ENCODE measurements at places on chromosomes 3 and 15.

- no peak for DNase-seq
Measured at GRCh38 chr3:101828691-101829436, 20.4 kb upstream of the NFKBIZ start.

GRCh38 chr3:169772305-169772896 is 795 bp upstream of the MYNN start:
- DNase-seq, result peak; percentile 85

DNA sequence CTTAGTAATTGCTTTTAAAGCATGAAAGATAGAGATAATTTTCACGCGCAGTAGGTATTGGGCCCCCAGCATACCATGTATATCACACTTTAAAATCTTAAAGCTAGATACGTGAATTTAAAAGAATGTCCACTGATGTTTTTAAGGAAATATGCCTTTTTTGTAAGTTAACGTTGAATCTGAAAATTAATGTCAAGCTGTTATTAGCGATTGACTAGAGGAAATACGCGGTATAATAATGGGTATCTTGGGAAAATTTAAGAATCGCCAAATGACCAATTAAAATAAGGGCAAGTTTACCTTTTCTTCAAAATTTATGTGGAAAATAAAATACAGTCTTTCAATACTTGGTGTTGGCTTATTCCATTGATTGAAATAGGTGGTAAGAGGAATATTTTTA is 13.3 kb upstream of the CHD2 start:
- no peak for DNase-seq

- no peak for DNase-seq
Measured at GRCh38 chr3:168863561-168863960, 767.8 kb upstream of the GOLIM4 start.

DNA sequence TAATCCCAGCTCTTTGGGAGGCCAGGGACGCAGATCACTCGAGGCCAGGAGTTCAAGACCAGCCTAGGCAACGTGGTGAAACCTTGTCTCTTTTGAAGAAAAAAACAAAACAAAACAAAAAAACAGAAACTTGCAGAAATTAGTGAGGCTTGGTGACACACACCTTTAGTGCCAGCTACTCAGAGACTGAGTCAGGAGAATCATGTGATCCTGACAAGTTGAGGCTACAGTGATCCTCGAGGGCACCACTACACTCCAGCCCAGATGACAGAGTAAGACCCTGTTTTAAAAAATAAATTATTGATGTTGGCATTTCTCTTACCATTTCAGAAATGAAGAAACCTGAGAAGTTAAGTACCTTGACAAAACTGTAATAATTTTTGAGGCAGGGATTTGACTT is 44.6 kb upstream of the CCNB2 start:
- no peak for DNase-seq

- DNase-seq, result no peak
Measured at GRCh38 chr15:92050220-92050898, 196.9 kb downstream of the SLCO3A1 start.

DNA sequence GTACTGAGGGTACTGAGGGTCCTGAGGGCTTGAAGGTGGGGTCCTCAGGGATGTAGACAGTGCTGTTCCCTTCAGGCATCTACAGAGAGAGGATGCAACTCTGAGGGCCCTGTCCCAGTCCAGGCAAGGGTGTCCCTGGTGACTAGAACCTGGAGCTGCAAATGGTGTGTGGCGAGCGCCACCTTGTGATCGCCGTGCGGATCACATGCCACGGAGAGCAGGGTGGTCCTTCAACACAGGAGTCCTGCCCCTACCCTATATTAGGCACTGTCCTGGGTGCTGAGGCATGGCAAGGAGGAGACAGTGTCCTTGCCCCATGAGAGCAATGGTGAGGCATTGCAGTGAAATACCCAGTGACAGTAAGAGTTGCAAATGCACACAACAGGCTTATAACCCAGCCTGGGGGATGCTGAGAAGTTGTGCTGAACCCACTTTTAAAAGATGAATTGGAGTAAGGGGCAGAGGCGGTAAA is 23.6 kb downstream of the RHCG start:
- no peak for DNase-seq

- no peak for DNase-seq
Measured at GRCh38 chr3:175593331-175593730, 734.2 kb downstream of the NAALADL2 start.

GRCh38 chr3:124442463-124442862 is 287.8 kb upstream of the UMPS start:
- no peak for DNase-seq

- DNase-seq, result no peak
Measured at GRCh38 chr3:158718490-158719170, 13.6 kb downstream of the RARRES1 start.

DNA sequence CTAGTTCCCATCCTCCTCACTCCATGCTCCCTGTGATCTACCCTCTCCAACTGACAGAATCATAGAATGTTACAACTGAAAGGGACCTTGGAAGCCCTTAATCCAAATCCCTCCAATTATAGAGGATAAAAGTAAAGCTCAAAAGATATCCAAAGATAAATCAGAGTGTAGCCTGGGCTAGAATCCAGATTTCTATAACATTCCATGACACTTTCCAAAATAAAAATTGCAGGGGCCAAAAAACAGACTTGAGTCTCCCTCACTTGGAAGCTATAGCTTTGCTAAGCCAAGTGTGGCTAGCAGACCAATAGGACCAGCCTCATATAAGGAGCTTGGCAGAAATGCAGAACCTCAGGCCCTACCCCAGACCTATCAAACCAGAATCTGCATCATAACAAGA is 148.1 kb downstream of the NTRK3 start:
- DNase-seq, result no peak

GRCh38 chr3:188720636-188721035 is 451.1 kb upstream of the TPRG1 start:
- DNase-seq, result no peak

DNA sequence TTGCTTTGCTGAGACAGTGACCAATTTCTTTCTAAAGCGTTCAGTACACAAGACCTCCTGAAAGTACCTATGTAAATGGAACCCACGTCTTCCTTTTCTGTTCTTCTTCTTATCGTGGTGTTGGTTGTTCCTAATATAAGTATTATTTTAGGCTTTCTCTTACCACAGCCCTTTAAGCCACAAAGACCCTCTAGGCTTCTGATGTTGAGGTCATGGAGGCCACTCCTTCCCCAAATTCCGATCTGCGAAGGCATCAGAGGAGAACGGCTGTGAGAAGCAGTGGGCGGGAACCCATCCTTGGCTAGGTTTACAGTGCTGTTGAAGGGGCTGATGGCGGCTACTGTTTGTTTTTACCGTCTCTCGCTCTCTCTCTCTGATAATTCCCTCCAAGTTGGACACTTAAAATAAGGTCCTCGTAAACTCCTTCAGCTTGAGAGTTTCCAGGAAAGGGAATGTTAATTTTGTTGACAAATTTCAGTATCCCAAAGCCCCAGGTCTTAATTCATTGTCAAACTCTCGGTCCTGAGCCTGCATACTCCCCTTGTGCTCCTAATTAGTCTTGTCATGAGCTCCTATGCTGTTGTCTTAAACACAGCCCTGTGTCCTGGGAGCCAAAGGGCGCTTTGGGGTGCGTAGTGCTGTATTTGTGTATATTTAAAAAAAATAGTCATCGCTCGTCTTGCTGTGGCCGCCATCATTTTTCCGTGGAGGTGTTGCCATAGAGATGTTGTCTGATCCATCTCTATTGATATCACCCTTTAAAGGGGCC is 178.8 kb downstream of the OPA1 start:
- DNase-seq, result no peak

DNA sequence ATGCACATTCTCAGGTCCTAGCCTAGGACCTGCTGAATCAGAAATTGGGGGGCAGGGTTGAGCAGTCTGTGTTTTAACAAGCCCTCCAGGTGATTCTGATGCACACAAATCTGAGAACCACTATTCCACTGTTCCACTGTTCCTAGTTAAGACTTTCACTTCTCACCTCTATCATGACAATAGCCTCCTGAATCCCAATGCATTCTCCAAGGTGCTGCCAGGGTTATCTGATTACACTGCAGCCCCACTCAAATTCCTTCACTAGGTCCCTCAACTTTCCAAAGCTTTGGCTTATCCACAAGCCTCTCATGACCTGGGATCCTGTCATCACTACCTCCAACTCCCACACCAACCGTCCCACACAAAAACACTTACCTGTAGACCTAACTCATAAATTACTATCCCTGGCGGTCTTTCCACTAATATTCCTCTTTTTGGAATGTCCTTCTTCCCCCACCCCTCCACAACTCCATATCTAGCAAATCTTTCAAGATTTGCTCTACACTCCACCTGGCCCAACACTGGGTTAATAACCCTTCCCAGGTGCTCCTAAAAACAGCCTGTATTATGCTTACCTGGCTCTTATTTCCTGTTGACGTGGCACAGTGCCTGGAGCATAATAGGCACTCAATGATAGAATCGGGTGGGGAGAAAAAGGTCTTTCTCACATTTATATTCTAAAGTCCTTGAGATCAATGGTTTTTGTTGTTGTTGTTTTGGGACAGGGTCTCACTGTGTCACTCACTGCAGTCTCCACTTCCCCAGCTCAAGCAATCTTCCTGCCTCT is 27.2 kb downstream of the TBL1XR1 start:
- DNase-seq, result no peak

GRCh38 chr3:4271834-4272233 is 31.3 kb upstream of the SETMAR start:
- no peak for DNase-seq

- DNase-seq, result no peak
Measured at GRCh38 chr15:101043911-101044624, 124.9 kb downstream of the LRRK1 start.

- no peak for DNase-seq
Measured at GRCh38 chr15:40471808-40472150, 995 bp downstream of the CHST14 start.

DNA sequence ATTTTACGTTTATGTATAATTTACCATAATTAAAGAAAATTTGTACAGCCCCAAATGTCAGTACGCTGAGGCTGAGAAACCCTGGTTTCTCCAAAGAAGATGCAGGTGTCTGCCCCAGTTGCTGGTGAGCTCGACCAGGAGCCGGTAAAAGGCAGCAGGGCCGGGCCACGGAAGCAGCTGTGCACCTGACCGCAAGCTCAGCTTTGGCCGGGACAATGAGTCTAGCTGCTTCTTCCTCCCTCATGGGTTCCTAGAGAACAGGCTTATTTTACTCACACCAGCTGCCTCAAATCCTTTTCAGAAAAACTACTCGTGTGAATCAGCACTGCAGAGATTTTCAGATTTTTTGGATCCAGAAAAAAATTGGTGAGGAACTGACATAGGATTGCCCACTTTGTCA is 18.0 kb upstream of the ZXDC start:
- no peak for DNase-seq

- no peak for DNase-seq
Measured at GRCh38 chr3:141459008-141459407, 27.8 kb upstream of the RASA2 start.

DNA sequence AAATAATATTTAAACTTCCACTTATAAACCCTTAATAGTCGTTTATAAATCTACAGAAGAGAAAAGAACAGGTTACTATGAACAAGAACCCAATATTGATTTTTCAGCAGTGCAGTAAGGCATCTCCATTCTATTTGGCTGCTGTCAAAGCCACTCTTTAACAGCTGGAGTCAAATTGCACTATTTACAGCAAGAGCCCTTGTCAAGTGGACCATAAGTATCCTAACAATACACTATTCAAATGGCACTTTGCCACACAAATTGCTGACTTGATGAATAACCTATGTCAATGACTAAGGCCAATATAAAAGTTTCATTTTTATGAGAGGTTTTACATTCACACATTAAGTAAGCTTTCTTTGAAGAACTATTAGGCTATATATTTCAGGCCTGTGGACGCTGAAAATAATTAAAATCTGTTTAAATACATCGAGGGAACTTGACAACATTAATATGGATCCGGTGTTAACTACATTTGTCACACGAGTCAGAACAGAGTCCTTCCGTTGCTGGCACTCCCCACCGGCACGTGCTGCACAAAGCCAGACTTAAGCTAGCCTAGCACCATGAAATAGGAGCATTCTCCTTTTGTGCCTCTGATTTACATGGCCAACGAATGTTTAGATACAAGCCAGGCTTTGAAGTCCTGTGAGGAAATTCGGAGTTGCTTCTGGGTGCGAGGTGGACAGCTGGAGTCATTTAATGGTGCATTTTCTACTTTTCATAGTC is 100.5 kb downstream of the WDR72 start:
- DNase-seq, result no peak

- no peak for DNase-seq
Measured at GRCh38 chr15:50558012-50558411, 11.5 kb upstream of the USP50 start.

DNA sequence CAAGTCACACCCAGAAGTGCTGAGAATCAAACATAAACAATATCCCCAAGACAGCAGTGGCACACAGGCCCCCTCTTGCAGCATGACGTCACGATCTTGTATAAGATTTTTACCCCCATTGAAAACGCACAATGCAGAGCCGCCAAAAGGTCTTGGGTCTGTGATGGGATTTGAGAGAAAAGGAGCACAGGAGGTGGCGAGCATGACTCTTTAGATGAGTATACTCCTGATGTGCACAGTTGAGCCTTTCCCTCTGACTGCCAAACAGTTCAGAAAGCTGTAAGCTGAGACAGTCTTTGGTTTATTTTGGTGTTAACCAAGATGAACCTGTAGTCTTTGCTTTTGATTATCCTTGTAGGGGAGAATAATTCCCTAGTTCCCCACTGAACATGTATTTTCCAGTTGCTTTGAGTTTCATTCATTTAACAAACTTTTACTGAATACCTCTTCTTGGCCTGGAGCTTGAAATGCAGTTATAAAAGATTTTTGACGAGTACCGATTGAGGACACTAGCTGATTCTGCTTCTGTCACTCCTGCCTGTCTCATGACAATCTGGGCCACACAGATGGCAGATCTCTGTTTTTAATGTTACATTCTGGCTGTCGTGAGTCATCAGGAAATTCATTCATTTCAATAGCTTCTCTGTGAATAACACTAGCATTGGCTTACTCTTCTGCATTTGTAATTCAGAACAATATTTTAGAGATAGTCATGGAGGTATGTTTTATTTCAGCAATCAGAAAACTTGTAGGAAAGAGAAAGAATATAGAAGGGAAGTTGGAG is 28.9 kb downstream of the CFAP91 start:
- no peak for DNase-seq

DNA sequence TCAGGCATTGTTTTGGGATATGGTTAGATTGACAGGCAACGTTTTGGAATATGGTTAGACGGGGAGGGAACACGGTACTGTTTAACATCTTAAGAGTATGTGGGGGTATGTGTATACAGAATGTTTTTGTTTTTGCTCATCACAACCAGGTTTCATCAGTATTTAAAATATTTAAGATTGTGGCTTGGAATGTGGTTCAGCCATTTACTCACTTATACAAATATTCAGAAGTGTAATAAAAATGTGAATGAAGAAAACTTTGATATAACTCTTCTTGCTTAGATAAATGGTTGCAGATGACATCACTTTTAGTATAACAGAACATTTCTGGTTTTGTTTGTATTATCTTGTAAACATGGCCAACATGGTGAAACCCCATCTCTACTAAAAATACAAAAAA is 3.9 kb upstream of the PAK2 start:
- DNase-seq, result no peak

GRCh38 chr3:158846803-158847451 is 45.1 kb downstream of the MFSD1 start:
- DNase-seq, result no peak
